ENCODE measurements at places on chromosomes 13 and 19.
A peak's percentile ranks its signal among the peaks of the same experiment; 100 is the strongest.

GRCh38 chr19:48530066-48530720 lies 18.6 kb upstream of the LMTK3 start:
- H3K27ac ChIP-seq = no peak overlapping the region
- H3K4me3 ChIP-seq = no peak overlapping the region
- no peaks in the 10 kb centered on the region for H3K4me1 ChIP-seq

DNA sequence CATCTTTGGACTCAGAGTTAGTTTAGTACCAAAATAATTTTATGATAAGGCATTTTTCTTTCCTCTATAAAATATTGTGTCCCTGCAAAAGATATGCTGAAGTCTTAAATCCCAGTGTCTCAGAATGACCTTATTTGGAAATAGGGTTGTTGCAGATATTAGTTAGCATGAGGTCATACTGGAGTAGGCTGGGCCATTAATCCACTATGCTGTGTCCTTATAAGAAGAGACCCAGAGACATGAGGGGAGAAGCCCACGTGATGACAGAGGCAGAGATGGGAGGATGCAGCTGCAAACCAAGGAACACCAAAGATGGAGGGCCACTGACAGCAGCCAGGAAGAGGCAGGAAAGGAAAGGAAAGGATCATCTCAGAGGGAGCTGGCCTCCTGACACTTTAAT lies 6.4 kb downstream of the POGLUT2 start:
- DNase-seq = no peak
- no peak overlapping the region for H3K4me3 ChIP-seq
- no peaks in the 10 kb centered on the region for H3K4me1 ChIP-seq
- H3K27me3 ChIP-seq = no peaks in the 10 kb centered on the region
- H3K27ac ChIP-seq = no peak overlapping the region

DNA sequence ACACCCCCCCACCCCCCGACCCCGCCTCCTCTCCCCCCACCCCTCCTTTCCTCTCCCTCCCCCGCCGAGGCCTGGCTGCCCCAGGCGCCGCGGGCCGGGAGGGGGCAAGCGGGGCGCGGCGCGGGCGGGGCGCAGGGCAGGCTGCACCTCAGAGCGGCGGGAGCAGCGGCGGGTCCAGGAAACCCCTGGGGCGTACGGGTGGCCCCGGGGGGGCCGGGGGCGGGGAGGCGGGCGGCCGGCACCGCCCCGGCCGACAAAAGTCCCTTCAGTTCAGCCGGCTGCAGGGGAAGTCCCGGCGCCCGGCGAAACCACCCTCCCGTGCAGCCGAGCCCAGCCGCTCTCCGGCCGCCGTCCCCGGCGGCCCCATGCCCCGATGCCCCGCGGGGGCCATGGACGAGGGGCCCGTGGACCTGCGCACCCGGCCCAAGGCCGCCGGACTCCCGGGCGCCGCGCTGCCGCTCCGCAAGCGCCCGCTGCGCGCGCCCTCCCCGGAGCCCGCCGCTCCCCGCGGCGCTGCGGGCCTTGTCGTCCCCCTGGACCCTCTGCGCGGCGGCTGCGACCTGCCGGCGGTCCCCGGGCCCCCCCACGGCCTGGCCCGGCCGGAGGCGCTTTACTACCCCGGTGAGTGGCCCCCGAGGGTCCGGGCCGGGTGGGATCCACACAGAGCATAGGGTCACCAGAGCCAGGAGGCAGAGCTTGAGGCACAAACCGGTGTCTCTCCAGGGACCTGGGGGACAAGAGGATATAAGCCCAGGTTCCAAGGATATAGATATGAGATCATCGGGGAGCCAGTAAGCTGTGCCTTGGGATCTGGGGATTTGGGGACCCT lies at the start of gene BCL3:
Gene BCL3, plus strand, starts transcription at position 283 of the 829 bp plus-strand sequence. Its CDS starts 83 bp downstream, at position 366.
- peak within 1 kb of the TSS; percentile 100 for H3K27ac ChIP-seq
- no peaks in the 10 kb centered on the region for H3K36me3 ChIP-seq
- peak within 1 kb of the TSS; percentile 70 for H3K4me3 ChIP-seq
- H3K4me1 ChIP-seq = peaks cover 30% of the 10 kb centered on the region
- DNase-seq = peak; percentile 92

DNA sequence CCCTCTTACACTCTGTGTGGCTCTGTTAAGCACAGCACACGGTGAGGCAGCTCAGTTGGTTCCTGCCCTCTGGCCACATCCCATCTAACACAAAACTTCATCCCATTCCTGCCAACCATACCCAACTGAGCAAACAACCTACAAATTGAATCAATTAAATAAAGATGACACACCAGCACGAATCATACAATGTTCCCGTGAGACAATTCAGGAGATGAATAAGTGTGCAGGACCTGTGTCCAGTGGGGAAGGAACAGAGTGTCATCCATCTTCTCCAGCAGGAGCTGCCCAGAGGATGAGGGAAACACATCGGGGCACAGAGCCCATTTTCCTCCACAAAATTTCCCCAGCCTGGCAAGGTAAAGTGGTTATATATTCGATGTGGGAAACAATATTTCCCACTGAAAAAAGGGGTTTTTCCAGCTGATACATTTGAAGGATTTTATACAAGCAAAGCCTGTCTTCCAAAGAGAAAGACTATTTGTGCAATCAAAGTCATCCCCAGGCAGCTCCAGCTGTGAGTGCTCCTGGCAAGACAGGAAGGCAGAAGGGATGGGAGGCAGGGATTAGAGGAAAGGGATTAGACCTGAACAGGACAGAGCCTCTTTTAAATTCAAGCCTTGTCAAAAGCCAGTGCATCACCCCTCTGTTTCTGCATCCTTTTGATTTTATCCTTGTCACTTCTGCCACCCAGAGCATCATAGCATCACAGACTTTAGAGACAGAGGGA lies 240.2 kb downstream of the LHFPL6 start:
- no peak overlapping the region for H3K27ac ChIP-seq
- DNase-seq = no peak
- H3K36me3 ChIP-seq = no peaks in the 10 kb centered on the region
- no peaks in the 10 kb centered on the region for H3K27me3 ChIP-seq

DNA sequence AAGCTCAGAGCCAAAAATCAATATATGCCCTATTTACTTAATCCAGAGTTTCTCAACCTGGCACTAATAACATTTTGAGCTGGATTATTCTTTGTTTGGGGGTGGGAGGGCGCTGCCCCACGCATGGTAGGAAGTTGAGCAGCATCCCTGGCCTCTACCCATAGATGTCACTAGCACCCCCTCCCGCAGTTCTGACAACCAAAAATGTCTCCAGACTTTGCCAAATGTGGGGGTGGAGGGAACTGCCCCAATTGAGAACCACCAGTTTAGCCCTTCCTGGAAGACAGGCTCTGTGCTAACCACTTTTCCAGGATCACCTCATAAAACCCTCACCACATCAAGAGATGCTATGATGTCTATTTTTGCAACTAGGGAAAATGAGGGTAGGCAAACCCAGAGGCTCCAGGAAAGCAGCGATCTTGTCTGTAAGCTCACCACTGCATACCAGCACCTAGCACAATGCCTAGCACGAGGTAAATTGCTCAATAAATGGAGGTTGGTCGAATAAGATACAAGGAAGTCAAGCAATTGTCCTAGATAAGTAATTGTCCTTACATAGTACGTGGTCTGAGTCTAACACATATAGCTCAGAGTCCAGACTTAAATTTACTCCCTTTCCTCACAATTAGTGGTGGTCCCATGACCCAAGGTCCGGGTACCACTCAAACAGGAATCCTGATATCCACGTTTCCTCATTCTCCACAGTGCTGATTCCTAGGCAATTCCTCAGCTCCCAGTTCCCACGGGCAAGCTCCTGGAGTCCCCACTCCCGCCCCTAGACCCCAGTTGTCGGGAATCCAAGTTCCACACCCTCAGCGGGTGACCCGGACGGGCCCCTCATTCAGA lies 892 bp downstream of the TRIR start:
- H3K4me1 ChIP-seq = peaks cover 10% of the 10 kb centered on the region
- peak overlapping the region; percentile 75 for H3K4me3 ChIP-seq
- no peaks in the 10 kb centered on the region for H3K27me3 ChIP-seq

DNA sequence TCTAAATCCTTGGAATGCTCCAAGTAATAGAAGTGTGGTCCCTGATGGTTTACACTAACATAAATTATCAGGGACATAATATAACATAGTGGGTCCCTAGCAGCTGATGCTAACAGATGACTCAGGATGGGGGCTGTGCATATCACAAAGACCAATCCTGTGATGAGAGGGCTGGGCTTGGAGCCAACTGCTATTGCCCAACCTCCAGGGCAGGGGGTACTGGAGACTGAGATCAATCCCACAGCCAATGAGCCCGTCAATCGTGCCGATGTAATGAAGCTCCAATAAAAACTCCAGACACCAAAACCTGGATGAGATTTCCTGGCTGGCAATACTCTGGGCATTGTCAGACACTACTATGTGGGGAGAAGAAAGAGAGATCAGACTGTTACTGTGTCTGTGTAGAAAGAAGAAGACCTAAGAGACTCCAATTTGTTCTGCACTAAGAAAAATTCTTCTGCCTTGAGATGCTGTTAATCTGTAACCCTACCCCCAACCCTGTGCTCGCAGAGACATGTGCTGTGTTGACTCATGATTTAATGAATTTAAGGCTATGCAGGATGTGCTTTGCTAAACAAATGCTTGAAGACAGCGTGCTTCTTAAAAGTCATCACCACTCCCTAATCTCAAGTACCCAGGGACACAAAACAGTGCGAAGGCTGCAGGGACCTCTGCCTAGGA lies 33.4 kb downstream of the ABCC4 start:
- H3K4me3 ChIP-seq = no peak overlapping the region
- DNase-seq = peak; percentile 76
- peak overlapping the region; percentile 82 for H3K27ac ChIP-seq

- H3K27ac ChIP-seq = no peak overlapping the region
- H3K4me3 ChIP-seq = no peak overlapping the region
- H3K27me3 ChIP-seq = no peaks in the 10 kb centered on the region
- no peaks in the 10 kb centered on the region for H3K4me1 ChIP-seq
- DNase-seq = no peak
- no peaks in the 10 kb centered on the region for H3K36me3 ChIP-seq
These were observed 36.3 kb downstream of the STOML3 start for GRCh38 chr13:38954291-38954690.

- no peak for DNase-seq
- H3K36me3 ChIP-seq = no peaks in the 10 kb centered on the region
- H3K27ac ChIP-seq = no peak overlapping the region
- no peaks in the 10 kb centered on the region for H3K4me1 ChIP-seq
- no peaks in the 10 kb centered on the region for H3K27me3 ChIP-seq
- no peak overlapping the region for H3K4me3 ChIP-seq
These were observed 4.8 kb upstream of the CCDC70 start for GRCh38 chr13:51856998-51857397.

GRCh38 chr13:26973946-26974345 lies 197.7 kb downstream of the USP12 start:
- no peaks in the 10 kb centered on the region for H3K36me3 ChIP-seq

DNA sequence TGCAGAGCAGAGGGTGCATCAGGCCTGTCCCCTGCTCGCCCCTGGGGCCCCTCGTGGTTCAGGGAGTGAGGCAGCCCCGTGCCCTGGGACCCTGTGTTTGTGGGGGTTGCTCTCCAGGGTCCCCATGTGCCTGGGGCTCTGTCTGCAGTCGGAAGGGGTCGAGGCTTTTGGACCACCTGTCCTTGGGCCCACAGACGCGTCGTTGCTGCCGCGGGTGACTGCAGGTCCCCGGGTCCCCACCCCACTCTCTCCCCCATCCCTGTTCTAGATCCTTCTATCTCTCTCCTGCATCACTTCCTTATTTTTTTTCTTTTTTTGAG lies 1.9 kb downstream of the PCSK4 start:
- no peak overlapping the region for H3K4me3 ChIP-seq
- no peak for DNase-seq
- no peak overlapping the region for H3K27ac ChIP-seq
- peaks cover 15% of the 10 kb centered on the region for H3K4me1 ChIP-seq
- no peaks in the 10 kb centered on the region for H3K36me3 ChIP-seq

DNA sequence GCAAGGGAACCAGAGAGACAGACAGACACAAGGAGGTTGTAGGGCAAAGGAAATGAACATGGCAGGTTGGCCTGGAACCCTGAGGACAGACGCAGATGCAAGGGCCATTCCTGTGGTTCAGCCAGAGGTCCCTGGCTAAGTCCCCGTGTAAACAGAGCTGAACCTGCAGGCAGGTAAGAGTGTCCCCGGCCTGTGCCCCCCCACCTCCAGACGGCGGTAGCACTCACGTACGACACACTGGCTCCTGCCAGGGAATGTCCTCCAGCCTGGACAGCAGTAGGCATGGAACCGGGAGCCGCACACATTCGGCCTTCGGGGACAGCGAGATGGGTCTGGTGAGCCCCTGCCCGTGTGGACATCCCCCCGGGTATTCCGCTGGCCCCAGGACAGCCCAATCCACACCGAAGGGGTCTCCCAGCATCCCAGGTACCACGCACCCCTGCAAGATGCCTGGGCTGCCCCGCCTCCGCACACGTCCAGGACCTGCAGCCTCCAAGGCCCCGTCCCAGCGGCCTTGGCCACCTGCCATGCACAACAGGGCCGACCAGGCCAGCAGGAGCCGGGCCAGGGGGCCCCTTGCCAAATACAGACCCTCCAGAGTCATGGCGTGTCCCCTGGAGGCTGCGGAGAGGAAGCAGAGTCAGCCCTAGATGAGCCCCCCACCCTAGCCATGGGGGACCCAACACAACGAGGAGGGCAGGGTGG lies 2.4 kb downstream of the FBN3 start:
- peaks cover 3% of the 10 kb centered on the region for H3K27me3 ChIP-seq
- H3K36me3 ChIP-seq = no peaks in the 10 kb centered on the region
- H3K4me3 ChIP-seq = no peak overlapping the region
- H3K4me1 ChIP-seq = peaks cover 24% of the 10 kb centered on the region

DNA sequence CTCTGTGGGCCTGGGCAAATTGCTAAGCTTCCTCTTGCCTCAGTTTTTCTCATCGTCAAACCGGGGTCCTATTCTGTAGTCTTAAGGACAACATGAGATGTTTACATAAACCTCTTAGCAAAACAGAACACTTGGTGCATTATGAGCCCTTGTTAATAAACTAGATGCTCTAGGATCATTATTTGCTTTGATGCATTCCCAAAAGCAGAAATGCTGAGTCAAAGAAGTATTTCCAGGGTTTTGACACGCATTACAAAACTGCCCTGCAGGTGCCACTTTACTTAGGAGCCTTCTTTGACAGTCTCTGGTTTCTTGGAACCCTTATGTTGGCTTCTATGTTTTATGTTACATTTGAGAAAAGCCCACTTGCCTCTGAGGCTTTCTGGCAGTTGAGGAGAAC lies 12.1 kb downstream of the AKAP11 start:
- no peak for DNase-seq
- H3K4me3 ChIP-seq = no peak overlapping the region
- H3K4me1 ChIP-seq = no peaks in the 10 kb centered on the region
- H3K27ac ChIP-seq = peak overlapping the region; percentile 13
- H3K36me3 ChIP-seq = peaks cover 3% of the 10 kb centered on the region
- H3K27me3 ChIP-seq = no peaks in the 10 kb centered on the region
